Hematopoietic multipotent progenitor cell (in vitro differentiated cells): ENCODE measurements at places on chromosomes 3 and 15.

GRCh38 chr3:46252980-46253379 lies 10.7 kb downstream of the CCR3 start:
- no peak for DNase-seq

GRCh38 chr3:157077565-157077991 lies 82.4 kb downstream of the CCNL1 start:
- no peak for DNase-seq

- no peak for DNase-seq
Measured at GRCh38 chr15:91072161-91072560, 27.9 kb upstream of the SV2B start.

DNA sequence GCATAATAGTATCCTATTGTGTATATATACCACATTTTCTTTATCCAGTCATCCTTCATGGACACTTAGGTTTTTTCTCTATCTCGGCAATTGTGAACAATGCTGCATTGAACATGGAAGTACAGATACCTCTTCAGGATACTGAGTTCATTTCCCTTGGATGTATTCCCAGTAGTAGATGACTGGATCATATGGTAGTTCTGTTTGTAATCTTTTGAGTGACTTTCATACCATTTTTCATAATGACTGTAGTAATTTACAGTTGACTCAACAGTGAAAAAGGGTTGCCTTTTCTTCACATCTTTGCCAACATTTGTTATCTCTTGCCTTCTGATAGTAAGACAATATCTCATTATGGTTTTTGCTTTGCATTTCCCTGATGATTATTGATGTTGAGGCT lies 21.8 kb downstream of the MYH15 start:
- DNase-seq, result no peak

DNA sequence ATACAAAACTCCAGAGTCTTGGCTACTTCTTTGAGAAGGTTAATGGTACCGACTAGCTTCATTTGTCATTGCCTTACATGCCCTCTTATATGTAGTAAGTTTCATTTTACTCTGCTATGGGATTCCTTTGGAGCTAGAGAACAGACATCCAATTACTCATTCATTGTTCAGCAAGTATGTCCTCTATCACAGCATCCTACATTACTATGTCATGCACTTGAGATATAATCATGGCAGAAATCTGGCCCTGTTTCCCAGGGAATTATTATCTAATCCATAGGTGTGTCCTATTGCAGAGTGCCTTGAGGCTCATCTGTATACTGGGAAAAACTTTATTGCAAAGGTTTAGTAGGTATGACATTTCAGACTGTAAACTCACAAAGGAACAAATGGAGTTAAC lies 333.1 kb upstream of the NECTIN3 start:
- DNase-seq, result no peak

GRCh38 chr3:69207031-69207430 lies 84.6 kb upstream of the LMOD3 start:
- no peak for DNase-seq

DNA sequence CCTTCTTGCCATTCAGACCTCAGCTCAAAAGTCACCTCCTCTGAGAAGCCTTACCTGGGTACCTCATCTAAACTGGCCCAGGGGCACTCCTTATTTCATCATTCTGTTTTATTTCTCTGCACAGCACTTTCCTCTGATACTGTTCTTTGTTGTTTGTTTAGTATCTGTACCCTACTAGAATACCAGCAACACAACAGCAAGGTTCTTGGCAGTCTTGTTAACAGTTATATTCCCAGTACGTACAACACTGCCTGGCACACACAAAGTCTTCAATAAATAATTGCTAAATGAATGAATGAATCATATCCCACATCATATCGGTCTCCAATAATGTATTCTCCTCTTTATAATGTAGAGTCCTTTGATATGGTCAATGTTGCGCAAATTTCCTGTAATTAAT lies 188.1 kb downstream of the FOXP1 start:
- no peak for DNase-seq

- no peak for DNase-seq
Measured at GRCh38 chr3:60298141-60298540, 953.1 kb downstream of the FHIT start.

DNA sequence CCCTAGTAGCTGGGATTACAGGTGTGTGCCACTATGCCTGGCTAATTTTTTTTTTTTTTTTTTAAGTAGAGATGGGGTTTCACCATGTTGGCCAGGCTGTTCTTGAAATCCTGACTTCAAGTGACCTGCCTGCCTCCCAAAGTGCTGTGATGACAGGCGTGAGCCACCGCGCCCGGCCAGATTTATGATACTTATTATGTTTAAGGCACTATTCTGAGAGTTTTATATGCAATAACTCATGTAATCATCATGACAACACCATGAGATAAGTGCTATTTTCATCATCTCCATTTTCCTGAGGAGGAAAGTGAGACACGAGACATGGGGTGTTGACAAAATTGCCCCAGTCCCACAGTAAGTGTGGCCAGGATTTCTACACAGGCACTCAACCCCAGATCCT lies 366.4 kb upstream of the TRIM42 start:
- no peak for DNase-seq

- no peak for DNase-seq
Measured at GRCh38 chr15:78350058-78350457, 9.9 kb downstream of the CRABP1 start.

DNA sequence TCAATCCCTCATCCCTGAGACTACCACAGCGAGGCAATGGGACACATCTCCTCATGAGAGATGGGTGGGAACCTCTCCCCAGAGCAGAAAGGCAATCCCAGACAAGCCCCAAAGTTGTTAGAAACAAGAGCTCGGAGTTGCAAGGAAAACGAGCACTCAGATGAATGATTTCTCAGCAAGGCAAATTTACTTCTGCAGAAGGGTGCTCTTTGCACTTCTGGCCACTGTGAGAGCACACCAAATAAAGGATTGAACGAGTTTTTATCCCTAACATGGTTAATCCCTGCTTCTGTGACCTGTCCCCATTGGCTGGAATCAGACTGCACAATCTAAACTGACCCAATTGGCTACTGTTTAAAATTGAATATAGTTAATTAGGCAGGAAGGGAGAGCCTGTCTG lies 339.1 kb upstream of the POU1F1 start:
- DNase-seq, result no peak

DNA sequence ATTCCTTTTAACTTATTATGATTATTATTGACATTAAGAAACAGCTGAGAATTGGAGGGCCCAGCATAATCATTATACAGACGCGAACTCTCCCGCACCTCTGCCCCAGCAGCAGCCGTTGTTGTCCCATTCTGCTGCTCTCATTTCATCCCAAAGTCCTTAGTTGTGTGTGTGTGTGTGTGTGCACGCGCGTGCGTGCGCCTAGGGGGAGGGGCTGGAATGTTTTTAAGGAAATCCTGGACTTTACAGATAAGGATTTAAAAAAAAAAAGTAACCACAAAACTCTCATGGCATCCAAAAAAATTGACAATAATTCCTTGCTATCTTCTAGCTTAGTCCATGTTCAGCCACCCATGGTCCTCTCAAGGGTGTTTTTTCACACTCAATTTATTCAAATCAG lies 134.2 kb downstream of the WNT7A start:
- no peak for DNase-seq

- DNase-seq, result peak; percentile 35
Measured at GRCh38 chr3:172159962-172160538, 120.7 kb downstream of the FNDC3B start.

DNA sequence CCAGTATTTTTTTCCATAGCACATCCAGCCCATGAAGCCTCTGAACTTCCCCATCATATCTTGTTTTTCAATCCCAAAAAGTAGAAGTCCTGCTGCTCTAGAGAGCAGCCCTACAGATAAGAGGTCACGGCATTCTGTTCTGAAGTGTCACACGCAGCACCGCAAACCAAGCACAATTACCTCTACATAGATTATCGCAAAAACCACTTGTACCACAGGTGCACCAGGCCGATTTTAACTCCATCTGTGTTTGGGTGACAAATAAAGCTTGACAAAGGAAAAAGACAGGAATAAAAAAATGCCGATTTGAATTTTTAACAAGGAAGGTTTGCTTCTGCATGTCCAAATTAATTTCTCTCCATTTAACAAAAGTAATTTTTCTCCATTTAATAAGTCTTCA lies 113.7 kb downstream of the MYO5A start:
- no peak for DNase-seq

- DNase-seq, result no peak
Measured at GRCh38 chr3:32113981-32114545, 7.6 kb downstream of the GPD1L start.

DNA sequence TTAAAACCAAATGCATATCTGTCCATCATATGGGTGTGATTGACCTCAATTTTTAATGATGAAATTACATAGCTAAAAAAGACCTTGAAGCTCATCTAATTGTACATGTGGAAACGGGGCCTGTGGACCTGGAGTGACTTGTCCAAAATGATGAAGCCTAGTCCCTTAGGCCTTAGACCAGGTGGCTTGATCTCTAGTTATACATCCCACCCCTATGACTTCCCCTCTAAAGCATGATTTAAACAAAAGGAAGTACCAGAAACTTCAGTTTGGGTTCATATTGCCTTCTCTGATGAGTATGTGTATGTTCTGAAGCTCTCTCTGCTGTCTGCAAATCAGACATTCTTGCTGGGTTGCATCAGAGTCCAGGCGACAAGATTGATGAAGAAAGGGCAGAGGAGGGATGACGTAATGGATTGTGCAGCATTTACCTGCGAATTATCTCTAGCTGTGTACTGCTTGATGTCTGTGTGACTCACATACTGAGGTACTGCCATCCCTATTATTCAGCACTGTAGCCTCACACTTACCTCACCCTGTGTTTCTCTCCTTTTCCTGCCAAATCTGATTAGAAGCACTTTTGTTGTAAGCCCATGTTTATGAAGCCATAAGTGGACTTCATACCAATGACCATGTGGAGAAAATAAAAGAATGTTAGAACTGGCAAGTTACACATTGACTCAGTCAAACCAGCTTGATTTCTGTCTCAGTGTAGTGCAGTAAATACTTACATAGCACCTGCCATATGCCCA lies 111.5 kb downstream of the FILIP1L start:
- no peak for DNase-seq

DNA sequence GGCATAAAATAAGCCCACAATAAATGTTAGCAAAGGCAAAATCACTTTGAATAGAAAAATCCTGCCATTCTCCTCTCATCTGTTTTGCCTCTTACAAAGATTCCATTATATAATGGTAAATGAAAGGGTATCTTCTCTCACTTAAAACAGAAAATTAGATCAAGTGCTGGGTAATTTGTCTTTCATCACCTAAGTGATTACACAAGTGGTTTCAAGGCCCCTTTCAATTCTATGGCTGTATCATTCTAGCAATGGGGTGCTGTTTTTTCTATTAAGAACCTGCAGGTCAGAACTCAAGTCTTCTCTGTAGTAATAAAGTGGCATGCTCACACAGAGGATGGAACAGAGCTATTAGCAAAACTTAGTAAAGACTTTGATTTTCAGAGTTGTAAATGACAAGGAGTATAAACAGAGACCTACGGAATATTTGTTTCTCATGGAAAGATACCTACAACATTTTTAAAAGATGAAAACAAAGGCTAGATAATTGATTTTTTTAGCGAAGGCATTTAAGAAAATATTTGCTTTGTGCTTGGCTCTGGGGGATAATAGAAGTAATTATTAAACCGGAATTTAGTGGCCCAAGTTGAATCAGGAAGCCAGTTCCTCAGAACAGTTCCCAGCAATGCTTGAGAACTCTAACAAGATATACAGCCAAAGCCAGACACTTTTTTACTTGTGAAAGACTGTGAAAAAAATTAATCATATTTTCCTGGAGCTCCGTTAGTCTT lies 137.4 kb downstream of the CMSS1 start:
- DNase-seq, result no peak

- DNase-seq, result no peak
Measured at GRCh38 chr3:159340877-159341500, 539.1 kb downstream of the MFSD1 start.

DNA sequence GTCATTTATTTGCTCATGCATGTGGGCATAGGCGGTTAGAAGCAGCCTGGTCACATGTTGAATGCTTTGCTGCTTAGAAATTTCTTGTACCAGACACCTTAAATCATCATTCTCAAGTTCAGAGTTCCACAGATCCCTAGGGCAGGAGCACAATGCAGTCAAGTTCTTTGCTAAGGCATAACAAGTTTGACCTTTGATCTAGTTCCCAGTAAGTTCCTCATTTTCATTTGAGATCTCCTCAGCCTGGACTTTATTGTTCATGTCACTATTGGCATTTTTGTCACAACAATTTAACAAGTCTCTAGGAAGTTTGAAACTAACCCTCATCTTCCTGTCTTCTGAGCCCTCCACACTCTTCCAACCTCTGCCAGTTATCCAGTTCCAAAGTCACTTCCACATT lies 22.8 kb downstream of the HGD start:
- no peak for DNase-seq

DNA sequence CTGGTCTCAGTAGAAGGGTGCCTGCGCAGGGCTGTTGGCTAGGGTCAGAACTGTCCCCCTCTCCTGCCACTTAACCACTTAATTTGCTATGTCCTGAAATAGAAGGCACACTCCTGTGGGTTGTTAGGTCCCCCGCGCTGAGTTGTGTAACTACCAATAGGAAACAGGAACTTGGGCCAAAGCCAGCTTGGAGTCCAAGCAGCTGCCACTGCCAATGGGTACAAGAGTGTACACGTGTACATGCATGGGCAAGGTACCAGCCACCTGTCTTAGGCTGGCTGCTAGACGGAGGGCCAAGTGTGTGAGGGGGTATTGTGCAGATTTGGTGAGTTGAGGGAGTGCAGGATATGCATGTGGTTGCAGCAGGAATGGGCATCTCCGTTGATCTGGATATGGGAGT lies 29.7 kb upstream of the POLG start:
- DNase-seq, result no peak

GRCh38 chr15:64045101-64045435 lies 1.2 kb downstream of the DAPK2 start:
- no peak for DNase-seq

DNA sequence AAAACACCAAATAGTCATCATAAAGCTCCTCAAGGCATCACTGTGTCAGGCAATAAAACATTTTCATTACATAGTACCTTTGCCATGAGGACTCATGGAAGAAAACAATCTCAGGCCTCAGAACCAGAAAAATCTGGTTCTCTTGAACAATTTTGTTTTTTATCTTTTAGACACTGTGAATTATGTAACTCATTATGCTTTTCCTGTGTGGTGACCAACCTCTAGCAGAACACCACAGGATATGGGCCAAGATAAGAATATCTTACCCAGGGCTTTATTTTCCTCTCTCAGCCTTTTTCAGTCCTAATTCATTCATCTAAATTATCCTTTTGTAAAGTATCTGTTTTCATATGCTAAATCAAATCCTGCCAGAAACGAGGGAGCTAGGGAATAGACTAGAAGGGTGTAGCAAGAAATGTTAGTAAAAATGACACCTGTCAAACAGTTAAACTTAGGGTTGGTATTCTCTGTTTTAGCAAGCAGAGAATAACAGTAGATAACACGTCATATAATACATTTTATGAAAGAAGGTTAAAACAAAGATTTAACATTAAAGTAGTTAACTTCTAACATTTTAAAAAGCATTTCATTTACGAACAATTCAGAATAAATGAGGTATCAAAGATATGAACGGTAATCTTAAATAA lies 111.1 kb downstream of the FBXL22 start:
- peak; percentile 61 for DNase-seq

DNA sequence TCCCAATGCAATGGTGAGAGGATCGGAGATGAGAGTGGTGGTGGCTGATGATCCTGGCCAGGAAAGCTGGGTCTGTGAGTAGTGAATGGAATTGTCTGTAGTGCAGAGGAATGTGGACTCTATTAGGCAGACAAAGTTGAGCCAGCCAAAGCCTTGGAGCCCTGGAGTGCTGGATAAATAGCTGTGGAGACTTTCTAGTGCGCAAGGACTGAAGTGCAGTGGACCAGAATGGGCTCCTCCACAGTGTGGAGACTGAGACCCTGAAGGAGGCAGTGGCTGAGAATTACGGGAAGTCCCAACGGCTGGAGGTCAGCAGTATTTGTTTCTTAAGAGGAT lies 874 bp downstream of the ZNF662 start:
- DNase-seq, result no peak
